Muscle of arm (tissue), 14 donors: ENCODE measurements at places on chromosomes 7 and 10. TPM values are rescaled to one million over a fixed set of nuclear protein-coding genes. Genes with fewer than 3 reads are reported as not detected.

- no peak for DNase-seq
Measured at GRCh38 chr7:94378356-94378755, 16.3 kb upstream of the COL1A2 start.

GRCh38 chr10:88507404-88507803 is 75.7 kb downstream of the RNLS start:
- no peak for DNase-seq

Gene PHYHIPL
- 1.6 TPM for polyA plus RNA-seq

Gene ERVW-1
- polyA plus RNA-seq: 2.0 TPM

DNA sequence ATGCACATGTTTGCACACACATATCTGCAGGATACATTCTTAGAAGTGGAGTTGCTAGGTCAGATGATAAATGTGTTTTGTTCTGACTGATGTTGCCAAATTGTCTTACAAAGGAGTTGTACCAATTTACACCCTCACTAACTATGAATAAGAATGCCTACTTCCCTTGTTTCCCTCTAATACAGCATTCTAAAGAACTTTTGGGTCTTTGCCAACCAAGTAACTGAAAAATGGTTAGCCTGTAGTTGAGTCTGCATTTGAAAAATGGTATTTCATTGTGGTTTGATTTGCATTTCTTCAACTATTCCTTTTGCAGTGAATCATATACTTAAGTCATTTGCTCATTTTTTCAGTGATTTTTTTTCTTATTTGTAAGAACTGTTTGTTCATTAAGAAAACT is 48.4 kb downstream of the TMEM26 start:
- DNase-seq: no peak
